Lower lobe of right lung (tissue), 2 donors: ENCODE measurements at places on chromosomes 3 and 15.

- DNase-seq, result no peak
Measured at GRCh38 chr15:64090527-64090926, 3.1 kb downstream of the CIAO2A start.

DNA sequence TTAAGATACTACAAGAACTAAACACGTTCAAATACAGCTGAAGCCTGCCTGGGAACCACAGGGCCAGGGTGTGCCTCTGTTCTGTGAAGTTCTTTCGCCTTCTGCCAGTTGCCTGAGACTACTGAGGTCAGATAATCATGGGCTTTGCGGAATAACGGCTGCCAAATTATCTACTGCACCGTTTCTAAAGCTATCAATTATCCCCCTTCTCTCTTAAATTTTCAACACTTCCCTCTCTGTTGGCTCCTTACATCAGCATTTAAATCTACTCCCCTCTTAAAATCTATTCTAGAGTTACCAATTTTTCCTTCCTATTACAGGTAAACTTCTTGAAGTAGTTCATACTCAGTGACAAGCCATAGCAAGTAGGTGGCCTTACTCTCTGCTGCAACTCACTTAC is 6.2 kb upstream of the NEO1 start:
- no peak for DNase-seq

GRCh38 chr15:71601038-71601834 is 209.1 kb upstream of the NR2E3 start:
- DNase-seq, result no peak

DNA sequence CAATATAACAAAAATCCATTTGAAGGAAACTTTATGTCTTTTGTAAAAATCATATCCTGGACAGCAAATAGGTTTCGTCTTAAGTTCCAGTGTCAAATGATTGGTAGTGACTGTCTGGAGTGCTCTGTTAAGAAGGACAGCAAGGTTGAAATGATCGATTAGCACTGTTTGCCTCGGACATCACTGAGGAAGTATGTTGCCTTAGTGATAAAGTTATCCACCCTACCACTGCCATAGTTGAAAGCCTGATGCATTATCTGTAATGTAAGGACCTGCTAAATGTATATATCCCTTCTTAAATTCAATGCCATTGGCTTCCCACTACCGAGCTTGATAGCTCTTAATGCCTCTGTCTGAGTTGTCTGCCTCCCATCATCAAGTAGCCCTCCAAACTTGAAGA is 70.0 kb downstream of the CFAP20DC start:
- DNase-seq, result no peak

- DNase-seq, result no peak
Measured at GRCh38 chr3:59290358-59290757, 240.5 kb upstream of the CFAP20DC start.

GRCh38 chr3:133995264-133995663 is 34.5 kb downstream of the SLCO2A1 start:
- DNase-seq, result no peak

GRCh38 chr3:98038286-98038685 is 3.2 kb upstream of the GABRR3 start:
- DNase-seq, result no peak

DNA sequence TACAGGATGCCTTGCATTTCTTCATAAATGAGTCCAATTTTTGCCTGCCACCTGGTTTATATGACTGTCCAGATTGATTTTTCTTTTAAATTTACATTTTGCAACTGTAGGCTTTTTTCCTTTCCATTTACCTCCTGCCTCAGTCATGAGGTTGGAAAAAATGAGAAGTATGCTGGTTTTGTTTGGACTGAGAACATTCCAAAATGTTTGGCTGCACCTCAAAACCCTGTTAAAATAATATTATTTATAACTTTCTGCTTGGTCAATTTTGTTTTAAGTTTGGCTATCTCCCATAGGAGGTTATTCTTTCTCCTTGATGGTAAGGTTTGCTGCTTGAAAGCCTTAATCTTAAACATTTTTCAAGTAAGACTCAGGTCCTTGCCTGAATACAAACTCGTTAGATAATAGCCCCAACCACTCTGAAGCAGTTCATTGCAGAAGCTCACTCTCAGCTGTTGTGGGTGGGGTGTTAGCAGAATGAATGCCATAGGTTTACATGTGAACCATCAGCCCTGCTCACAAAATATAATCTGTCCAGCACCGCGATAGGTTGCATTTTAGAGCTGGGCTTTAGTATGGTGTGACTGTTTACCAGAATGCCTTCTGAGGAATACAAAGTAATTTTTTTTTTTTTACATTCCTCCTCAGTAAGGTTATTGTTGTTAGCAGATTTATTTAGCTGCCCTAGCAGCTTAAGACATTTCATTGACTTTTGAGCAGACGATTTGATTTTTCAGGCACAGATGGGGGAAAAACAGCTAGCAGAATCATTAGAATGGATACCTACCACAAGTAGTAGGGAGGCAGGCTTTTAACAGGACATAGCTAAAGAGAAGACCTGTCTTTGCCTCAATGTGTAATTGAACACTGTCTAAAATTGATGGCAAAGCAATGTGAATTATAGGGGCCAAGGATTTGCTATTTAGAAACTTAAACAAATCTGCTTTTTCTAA is 630.8 kb upstream of the KCNMB2 start:
- DNase-seq, result no peak

- DNase-seq, result no peak
Measured at GRCh38 chr3:173055228-173055933, 85.7 kb downstream of the SPATA16 start.

DNA sequence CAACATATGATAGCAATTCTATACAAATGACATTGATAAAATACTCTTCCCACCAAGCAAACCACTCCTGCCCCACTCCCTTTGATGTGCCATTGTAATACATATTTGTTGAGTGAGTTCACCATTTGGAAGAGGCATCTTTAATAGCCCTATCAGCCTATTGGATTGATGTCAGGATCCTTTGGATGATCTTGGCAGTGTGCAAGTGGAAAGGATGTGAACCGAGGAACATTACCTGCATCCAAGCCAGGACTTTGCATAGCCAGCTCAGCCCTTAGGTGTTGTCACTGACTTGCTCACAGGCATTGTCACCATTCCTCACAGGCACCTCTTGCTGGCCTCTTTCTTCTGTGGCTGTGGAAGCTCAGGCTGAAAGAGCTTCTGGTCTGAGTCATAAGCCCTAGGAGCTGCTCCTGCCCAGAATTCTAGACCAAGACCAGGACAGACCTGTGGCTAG is 16.5 kb upstream of the TIMP4 start:
- no peak for DNase-seq

- DNase-seq, result no peak
Measured at GRCh38 chr15:89068325-89068784, 19.9 kb upstream of the ABHD2 start.

DNA sequence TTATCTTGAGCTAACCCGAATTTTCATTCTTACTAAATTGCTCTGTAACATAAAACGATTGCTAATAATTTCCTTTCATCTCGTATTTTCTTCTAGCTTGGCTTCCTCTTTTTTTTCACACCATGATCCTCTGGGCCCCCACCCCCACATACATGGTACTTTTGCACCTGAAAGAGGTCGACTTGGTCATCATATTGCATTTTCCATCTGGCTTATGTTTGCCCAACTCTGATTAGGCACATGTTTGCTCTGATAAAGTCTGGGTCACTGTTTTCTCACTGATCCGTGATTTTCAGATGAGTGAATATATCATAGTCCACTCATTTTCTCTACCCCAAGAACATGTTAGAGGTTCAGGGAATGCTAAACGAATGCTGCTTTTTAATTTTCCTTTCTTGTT is 49.5 kb downstream of the ARRDC4 start:
- no peak for DNase-seq

DNA sequence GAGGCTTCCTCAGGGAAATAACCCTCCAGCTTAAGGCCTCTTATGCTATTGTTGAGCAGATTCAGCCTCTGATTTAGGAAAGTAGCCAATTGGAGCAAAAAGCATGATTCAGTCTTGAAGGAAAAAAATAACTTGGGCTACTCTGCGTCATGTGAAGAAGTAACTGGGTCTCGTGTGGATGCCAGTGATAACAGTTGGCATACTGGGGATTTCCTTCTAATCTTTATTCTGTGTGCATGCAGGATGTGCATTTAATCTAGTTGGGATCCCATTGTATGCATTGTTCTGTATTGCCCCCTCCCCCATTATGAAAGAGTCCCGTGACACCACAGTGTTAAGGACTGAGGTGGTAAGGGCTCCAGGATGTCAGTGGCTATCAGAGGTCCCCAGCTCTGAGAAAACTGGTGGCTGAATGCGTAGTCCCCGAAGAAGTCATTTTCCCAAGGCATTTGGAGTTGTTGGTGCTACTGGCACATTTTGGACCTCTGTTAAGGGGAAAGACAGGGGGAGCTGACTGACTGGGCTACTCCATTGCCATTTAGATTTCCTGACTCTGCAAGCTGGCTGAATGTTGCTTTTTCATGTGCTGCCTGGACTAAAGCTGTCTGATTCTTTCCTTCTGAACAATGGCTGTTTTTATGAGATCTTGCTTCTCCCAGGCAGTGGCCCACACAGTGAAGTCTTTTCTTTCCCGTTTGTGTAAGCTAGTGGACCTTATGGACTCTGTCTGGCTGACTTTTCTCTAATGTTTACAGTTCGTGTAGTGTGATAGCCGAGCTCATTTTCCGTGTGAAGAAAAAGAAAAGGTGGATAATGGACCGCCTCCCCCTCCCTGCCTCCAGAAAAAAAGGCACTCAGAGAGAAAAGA is 38.4 kb upstream of the TRAK1 start:
- DNase-seq, result no peak

- DNase-seq, result no peak
Measured at GRCh38 chr15:37581866-37582532, 352.4 kb upstream of the TMCO5A start.

DNA sequence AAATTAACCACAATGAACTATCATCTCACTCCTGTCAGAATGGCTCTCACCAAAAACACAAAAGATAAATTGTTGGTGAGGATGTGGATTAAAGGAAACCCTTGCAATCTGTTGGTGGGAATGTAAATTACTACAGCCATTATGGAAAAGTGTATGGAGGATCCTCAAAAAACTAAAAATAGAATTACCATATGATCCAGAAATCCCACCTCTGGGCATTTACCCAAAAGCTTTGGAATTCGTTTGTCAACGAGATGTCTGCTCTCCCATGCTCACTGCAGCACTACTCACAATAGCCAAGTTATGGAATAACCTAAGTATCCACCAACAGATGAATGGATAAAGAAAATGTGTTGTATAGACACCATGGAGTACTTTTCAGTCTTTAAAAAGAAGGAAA is 21.6 kb downstream of the FSIP1 start:
- no peak for DNase-seq

DNA sequence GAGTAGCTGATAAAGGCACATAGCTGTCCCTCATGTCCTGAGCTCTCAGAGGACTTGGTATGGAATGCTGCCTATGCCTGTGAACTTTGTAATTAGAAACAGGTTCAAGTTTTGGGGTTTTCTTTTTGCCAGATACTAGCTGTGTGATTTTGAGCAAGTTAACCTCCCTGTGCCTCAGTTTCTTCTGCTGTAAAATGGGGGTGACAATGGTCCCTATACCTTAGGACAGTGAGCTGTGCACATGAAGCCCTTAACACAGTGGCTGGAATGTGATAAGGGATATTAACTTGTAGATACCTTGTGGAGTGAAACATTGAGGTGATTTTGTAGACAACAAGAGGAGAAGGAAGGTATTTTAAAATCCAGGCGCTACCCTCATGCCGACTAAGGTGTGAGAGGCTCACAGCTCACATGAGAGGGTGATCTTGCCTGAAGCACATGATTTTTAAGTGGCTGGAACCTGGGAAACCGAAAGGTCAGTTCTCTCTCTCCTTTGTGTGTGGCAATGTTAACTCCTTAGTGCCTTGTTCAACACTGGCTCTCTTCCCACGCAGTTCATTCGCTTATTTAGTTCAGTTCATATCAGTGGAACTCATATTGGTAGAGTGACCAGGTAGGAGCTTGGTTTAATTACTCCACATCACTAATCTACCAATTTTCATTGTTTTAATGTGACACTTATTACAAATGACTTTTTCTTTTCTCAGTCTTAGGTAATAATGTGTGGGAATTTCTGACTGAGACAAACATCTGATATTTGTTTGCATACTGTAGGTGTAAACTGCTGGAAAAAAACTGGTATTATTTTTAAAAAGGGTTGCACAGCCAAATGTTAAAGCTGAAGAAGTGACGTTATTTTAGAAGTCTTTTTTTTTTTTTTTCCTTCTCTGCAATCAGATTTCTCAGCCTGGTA is 236.2 kb downstream of the ITPR1 start:
- DNase-seq, result no peak

DNA sequence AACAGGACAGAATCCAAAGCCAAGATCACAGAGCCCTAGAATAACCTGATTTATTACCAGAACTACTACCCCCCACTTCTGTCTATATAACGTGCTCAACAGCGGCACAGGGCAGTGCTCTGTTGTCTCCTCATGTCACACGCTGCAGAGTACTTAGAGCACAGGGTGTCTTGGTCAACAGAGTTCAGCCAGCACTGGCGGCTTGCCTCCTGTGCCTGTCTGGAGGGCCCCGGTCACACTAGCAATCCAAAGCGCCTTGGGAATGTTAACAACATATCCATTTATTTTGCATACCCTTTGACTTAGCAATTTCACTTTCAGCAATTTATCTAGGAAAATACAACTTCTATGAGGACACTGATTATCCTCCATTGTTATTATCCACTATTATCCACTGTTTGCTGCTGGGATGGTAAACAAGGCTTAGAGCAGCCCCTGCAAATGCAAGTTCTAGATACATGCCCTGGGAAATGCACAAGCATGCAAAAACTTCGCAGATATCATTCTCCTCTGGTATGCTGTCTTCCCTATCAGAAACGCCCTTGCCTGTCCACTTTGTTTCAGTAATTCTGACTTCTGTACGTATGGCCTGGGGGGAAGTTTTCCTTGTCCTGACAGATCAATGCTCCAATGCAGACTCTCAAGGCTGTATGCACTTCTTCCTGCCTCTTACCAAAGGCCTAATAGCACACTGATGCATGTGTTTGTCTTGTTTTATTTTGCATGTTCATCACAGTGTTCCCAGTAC is 86.2 kb upstream of the OCA2 start:
- no peak for DNase-seq

DNA sequence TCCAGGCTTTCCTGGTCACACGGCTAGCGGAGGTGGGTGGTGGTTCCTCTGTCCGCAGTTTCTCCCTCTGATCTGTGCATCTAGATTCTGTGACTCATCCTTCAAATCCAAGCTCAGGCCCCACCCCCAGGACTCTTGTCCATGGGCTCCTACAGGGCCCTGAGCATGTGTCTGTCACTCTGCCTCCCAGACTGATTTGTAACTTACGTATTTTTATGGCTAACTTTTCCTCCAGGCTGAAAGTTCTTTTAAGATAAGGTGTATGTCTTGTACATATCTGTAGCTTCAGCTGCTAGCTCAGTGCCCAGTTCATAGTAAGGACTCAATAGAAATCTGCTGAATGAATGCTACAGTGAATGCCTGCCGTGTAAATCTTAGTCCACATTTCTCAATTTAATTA is 8.0 kb downstream of the ESYT3 start:
- no peak for DNase-seq

DNA sequence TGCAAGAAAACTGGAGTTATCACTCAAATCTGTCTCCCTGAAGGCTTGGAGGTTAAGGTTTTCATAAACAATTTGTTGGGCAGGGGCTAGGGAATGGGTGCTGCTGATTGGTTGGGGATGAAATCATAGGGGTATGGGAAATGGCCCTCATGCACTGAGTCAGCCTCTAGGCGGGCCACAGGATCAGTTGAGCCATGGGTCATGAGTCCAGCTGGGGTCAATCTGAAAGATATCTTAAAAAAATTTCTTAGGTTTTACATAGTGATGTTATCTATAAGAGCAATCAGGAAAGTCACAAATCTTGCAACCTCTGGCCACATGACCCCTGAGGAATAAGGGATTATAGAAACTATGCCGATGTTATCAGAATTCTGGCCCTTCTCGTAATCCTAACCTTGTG is 491.7 kb downstream of the ZIC1 start:
- DNase-seq, result no peak
